ENCODE measurements at places on chromosomes 2 and 18.

DNA sequence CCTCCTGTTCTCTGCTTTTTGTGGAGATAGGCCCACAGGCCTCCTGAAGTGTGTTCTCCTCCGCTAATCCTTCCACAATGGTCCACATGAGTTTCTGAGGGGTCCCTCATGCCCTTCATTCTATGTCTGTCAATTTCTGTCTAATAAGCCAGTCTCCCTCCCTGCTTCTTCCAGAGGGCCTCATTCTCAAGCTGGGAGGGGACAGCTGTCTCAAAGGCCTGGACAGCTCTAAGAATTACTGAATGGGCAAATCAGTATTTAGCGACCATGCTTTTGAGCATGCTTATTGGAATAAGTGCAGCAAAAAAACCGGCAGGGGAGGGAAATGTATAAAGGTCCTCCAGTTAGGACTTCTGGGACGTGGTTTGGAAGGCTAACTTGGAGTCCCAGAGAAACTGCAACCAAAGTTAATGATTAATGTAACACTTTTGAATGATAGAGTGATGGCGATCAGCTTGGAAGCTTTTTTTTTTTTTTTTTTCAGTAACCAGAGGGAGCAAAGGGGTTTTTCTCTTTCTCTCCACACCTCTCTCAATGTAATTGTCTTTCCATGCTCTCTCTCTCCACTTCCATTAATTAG is 890.7 kb upstream of the POU3F3 start:
- DNase-seq = no peak

DNA sequence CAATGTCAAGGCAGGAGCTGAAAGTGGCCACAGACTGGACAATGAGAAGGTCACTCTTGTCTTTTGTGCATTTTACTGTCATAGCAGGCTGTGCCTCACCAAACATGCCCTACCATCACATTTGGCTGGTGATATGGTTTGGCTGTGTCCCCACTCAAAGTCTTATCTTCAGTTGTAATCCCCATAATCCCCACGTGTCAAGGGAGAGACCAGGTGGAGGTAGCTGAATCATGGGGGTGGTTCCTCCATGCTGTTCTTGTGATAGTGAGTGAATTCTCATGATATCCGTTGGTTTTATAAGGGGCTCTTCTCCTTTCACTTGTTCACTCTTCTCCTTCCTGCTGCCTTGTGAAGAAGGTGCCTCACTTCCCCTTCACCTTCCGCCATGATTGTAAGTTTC is 49.6 kb upstream of the STPG4 start:
- no peak for DNase-seq

DNA sequence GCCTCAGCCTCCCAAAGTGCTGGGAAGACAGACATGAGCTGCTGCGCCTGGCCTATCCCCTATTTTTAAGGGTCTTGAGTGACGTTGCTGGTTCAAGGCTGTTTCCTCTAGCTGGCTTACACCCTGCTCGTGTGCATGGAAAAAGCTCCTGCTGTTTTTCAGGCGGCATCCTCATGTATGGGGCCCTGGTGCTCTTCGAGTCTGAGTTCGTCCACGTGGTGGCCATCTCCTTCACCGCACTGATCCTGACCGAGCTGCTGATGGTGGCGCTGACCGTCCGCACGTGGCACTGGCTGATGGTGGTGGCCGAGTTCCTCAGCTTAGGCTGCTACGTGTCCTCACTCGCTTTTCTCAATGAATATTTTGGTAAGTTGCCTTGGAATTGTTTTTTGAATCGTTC is 22.0 kb upstream of the NFATC1 start:
- DNase-seq = no peak

DNA sequence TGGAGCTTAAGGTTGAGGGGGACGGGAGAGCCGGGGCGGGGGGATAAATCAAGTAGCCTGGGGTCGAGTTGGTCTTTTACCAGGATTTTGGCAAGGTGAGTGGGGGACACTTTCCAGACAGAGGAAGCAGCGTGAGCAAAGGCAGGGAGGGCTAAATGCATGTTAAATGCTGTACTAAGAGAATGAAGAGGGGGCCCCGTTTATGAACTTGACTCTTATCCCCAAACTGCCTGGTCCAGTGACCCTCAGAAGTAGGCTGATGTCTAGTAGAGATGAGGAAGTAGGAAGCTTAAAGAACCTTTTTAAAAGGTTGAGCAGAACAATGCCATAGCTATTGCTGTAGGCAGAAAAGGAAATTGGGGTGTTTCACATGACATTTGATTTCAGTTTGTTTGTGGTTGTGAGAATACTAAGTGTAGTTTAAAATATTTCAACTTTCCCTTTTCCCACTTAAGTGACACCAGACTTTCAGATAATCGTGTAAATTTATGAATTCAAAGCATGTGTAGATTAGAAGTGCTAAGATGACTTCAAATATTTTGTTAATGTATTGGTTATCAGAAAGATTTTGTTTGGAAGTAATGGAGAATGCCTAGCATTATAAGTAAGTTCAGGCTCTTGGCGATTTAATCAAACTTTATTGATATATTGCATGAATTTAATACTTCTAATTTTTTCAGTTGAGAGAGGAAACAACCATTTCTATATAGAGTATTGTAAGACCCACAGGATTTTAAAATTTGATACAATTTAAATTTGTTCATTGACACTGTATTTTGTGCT is 1.8 kb downstream of the REL start:
- no peak for DNase-seq

GRCh38 chr2:130389783-130390182 is 33.9 kb downstream of the PTPN18 start:
- no peak for DNase-seq

DNA sequence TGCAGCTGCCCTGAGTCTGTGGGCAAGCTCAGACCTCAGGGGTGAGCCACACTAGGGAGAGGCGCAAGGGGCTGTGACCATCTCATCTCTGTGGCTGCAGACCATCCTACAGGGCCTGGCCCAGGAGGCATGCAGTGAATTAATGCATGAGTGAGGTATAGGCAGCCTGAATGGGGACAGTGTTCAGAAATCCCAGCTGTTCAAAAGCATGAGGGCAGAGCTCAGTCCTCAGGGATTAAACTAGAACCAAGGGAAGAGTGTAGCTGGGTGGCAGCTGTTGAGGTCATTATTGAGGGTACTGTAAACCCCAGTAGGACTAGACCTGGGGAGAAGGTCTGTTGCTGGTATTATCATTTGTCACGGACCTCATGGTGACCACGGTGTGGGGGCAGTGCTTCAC is 17.0 kb downstream of the TMEM177 start:
- DNase-seq = no peak

GRCh38 chr2:196390243-196391148 is 219.1 kb upstream of the STK17B start:
- no peak for DNase-seq

GRCh38 chr2:186205254-186205911 is 280.7 kb upstream of the ZC3H15 start:
- no peak for DNase-seq

DNA sequence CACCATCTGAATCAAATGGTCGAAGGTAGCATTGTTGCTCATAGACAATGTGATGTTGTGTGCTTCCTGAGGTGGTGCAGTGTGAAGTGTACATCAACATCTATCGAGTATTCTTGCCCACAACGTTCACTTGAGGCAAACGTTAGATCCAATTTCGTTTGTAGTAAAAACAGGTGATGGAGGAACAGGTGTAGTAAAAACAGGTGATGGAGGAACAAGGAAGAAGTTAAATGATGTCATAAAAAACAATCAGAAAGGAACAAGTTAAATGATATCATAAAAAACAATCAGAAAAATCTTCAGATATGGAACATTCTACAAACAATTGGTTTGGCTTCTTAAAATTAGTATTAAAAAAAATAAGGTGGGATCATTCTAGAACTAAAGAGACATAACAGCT is 11.3 kb downstream of the WDR7 start:
- no peak for DNase-seq

DNA sequence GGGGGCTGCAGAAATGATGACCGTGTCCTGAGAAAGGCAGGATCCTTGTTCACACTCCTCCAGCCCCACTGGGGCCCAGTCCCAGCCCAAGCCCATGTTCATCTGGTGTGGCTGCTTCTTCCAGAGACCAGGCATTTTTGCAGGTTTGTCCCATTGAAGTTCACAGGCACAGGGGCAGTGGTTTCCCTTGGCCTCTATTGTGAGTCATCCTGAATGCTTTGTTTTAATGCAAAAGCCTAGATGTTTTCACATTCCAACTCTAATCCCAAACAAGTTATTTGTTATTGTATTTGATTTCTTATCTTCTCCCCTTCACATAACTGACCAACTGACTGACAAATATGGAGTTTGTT is 426.4 kb upstream of the ID2 start:
- no peak for DNase-seq

DNA sequence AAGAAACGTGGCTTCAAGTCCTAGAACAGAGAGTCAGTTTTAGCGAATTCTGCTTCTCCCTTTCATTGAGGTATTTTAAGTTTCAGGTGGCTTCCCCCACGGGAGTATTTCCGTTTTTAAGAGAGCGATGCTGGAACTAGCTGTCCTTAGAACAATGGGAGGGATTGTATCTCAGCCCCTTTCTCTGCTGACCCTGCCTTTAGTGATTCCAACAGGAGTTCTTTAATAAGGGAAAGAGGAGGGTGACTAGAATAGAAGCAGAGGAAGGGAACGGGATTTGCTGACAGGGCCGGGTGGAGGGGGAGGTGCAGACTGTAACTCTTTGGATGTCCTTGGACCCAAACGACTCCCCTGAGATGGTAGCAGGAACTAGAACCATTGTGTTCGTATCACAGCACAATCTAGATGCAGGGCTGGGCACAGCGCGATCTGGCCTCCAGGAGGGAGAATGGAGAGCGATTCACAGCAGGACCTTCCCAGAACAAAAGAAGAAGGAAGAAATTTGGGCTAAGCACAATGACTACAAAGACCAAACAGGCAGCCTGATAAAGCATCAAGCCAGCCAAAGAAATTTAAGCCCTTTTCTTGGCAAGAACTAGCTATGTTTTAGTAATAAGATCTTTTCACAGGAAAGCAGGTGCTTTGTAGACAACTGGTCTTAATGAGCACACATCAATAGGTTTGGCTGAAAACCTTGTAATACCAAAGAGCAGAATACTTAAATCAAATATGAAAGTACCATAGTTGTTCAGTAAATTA is 15.8 kb upstream of the RTTN start:
- DNase-seq = no peak

- DNase-seq = no peak
Observed at GRCh38 chr2:50385349-50385748, 646.6 kb downstream of the NRXN1 start.

DNA sequence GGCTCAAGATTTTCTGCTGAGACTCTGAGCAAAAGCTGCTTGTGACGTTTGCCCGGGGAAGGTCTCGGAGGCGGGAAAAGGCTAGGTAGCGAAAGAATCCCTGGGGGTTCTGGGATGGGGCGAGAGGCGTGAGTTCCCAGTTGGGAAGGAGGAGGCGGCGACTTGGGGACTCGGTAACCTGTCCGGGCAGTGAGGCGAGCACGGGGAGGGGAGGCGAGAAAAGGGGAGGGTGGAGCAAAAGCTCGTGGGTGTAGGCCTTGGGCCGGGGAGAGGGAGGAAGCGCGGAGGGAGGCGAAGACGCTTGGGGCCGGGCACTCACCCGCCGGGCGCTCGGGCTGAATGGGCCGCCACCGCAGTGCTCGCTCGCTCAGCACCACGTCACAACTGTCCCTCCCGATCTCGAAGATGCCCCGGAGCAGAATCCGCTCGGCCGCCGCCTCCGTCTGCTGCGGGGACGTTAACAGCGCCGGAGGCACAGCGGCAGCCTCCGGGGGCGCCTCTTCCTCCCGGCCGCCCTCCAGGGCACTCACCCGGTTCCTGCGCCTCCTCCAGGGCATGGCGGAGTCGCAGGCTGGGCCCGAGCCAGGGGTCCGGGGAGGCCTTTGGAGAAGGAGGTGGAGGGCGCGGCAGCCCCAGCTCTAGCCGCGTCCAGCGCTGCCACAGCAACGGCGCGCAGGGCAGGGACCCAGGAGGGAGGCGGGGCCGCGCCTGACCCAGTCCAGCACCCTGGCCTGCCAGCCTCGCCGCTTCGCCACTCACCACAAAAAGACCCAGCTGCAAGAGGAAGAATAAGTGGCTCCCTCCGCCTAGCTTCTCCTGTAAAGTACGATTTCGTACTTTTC is at the start of gene CERKL:
Gene CERKL, minus strand, starts transcription at position 656 of the 842 bp plus-strand sequence. Its CDS starts 99 bp downstream, at position 557.
- DNase-seq = no peak

- no peak for DNase-seq
Observed at GRCh38 chr2:162711832-162712540, 126.6 kb downstream of the KCNH7 start.

DNA sequence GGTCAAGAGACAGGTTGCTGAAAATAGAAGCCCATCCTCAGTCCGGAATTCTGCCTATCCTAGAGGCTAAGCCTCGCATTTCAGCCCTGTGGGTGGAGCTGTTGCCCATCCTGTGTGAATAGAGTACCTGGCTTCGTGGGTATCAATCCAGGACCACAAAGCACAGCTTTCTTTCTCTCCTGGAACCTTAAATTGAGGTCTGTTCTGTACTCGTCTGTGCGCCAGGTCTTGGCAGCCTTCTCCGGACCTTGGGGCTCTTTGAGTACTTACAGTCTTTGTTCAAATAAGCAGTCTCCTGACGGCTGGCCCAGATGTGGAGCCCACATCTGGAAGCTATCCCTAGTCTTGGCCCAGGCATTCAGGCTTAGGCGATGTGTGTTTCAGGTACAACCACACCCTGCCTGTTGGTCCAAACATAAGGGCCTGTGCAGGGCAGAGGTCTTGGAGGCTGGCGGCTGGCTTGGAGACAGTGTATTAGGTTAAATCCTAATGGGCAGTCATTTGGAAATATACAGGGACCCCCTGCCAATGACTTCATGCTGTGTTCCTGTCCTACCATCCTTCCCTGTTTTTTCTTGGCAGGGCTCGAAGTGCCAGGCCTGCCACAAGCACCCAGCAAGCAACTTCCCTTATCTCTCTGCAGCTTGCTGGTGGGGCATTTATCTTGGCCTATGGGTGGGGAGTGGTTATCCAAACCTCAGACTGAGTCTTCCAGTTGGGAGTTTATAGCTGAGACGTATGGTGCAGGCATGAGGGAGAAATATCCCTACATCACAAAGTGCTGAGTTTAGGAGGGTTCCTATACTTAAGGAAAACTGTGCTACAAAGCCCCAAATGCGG is 294.1 kb downstream of the BCL2 start:
- DNase-seq = no peak

GRCh38 chr18:58314284-58314683 is 270.3 kb downstream of the NEDD4L start:
- no peak for DNase-seq

GRCh38 chr2:149077861-149078260 is 39.4 kb downstream of the LYPD6B start:
- DNase-seq = no peak

DNA sequence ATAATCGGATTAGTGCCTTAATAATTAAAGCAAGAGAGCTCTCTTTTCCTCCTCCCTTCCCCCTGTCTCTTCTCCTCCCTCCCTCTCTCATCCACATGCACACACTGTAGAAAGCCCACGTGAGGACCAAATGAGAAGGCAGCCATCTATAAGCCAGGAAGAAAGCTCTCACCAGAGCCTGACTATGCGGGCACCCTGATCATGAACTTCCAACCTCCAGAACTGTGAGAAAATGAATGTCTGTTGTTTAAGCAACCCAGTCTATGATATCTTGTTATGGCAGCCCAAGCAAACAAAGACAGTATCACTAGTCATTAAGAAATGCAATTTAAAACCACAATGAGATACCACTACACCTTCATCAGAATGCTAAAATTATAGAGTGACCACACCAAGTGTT is 220.3 kb downstream of the EN1 start:
- no peak for DNase-seq

GRCh38 chr2:320561-320960 is 32.7 kb upstream of the ALKAL2 start:
- no peak for DNase-seq

GRCh38 chr2:45343251-45344017 is 267.6 kb downstream of the SRBD1 start:
- DNase-seq = no peak

- DNase-seq = no peak
Observed at GRCh38 chr18:9428862-9429661, 46.3 kb upstream of the RALBP1 start.

GRCh38 chr18:13696961-13697360 is 29.4 kb downstream of the FAM210A start:
- DNase-seq = no peak

Measured in stimulated activated CD4-positive, alpha-beta T cell treated with anti-CD3 and anti-CD28 coated beads, Interleukin-2, amount 100 ng/mL, for 48 hours (primary cell).